OCI-M1 (cell line): ENCODE measurements at places on chromosomes 2 and 18.

DNA sequence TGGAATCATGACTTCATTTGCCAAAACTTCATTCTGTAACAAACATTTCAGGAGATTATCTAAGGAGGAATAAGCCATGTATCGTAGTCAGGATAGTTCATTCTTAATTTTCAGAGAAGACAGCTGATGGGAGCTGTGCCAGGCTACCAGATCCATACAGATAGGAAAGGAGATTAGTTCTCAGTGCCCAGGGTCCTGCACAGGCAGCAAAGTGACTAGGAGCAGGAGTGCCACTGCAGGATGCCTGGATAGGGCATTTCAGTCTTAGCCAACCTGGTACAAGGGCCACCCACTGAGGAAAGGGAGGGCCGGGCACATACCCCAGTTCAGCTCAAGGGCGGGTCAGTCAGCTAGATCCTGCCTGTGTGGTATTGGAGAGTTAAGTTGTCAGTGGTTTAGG, 6.7 kb upstream of the OSR1 start:
- DNase-seq: no peak

GRCh38 chr18:28466204-28466603, 289.3 kb upstream of the CDH2 start:
- no peak for DNase-seq

GRCh38 chr2:7083580-7084509, 166.6 kb downstream of the RNF144A start:
- peak; percentile 69 for DNase-seq

- no peak for DNase-seq
Measured at GRCh38 chr18:25251068-25251467, 100.9 kb downstream of the ZNF521 start.

- no peak for DNase-seq
Measured at GRCh38 chr2:165876712-165877111, 76.9 kb downstream of the TTC21B start.

GRCh38 chr2:120738786-120739437, 3.2 kb downstream of the GLI2 start:
- no peak for DNase-seq

DNA sequence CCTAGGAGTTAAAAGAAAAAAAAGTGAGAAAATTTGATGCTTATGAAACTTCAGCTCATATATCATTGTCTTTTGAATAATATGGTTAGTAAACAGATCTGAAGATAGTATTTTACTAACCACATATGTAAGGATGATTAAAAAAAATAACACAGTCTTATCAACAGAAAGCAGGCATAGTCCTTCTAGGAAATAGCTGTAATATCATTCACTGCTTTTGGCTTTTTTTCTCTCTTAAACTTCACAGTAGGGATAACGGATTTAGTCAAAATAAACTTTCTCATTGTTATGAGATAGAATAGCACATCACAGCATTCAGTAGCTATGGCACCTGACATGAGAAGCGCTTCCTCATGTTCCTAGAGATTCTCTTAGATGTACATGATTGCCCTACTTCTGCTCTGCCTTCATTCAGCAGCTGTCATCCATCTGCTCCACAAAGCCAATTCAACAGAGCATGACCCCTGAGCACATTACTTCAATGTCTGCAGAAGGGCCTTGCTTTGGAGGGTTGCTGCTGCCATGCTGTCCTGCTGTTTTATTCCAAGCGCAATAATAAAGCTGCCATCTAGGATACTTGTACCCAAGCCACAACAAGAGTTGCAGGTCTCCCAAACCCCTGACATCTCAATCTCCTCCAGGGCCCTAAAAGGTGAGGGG, 67.0 kb downstream of the TTC21B start:
- peak; percentile 79 for DNase-seq

DNA sequence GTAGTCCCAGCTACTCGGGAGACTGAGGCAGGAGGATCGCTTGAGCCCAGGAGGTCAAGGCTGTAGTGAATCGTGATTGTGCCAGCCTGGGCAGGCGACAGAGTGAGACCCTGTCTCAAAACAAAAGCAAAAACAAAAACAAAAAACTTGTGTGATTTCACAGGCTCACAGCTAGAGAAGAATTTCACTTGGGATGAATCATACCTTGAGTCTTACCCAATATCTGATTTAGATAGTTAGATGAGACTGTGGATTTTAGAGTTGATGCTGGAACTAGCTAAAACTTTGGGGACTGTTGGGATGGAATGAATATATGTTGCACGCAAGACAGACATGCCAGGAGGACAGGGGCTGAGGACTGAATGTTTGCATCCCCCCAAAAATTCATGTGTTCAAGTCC, 4.4 kb downstream of the ANKRD29 start:
- DNase-seq: no peak

DNA sequence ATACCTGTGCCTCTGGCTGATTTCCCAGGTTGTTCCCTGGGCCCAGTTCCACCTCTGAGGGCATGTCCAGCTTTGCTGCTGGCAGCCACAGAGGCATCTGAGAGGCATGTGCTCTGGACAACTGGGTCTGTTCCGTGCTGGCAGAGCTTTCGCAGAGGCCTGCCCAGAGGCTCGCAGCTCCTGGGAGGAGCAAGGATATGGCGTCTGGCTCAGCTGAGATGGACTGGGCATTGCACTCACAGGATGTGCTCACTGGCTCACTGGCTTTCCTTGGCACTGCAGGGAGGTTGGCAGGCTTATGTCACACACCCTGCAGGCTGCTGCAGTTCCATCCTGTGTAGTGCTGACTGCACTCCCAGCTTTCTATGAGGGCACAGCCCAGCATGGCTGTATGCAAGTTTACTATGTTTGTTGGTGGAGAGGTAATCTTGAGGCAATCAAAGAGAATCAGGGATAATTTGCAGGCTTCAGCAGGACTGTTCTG, 172.3 kb downstream of the PRKCE start:
- no peak for DNase-seq

DNA sequence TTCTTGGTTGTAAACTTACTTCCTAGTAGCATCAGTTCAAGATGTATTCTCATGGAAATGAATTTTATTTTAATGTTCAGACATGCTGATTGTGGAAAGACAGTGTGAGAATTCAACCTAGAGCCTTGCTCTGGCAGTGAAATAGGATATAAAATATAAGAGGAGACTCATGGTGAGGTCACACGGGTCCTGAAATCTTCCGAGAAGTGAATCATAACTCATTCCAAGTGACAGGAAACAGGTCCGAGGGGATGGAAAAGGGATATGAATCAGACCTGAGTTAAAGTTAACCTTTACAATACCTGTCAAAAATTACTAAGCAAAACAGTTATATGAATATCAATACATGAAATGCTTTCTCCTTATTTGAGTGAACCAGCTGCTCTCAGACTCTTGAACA, 185.2 kb upstream of the LRRTM1 start:
- no peak for DNase-seq

- peak; percentile 88 for DNase-seq
Measured at GRCh38 chr2:171878481-171878993, 15.5 kb downstream of the SLC25A12 start.

DNA sequence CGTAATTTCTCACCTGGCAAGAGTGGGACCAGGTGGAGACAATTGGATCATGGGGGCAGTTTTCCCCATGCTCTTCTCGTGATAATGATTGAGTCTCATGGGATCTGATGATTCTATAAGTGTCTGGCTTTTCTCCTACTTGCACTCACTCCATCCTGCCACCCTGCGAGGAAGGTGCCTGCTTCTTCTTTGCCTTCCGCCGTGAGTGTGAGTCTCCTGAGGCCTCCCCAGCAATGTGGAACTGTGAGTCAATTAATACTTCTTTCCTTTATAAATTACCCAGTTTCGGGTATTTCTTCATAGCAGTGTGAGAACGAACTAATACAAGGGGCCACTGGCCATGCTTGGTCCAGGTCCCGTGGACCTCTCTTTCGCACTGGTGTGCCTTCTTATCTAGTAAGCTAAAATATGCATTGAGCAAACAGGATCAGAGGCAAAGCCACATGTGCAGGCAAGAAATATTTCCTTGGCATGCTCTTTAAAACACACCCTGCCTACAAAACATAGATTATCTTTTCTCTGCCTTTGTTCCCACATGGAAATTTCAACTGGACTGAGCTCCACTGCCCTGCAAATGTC, 821.1 kb downstream of the TRIB2 start:
- DNase-seq: no peak

- no peak for DNase-seq
Measured at GRCh38 chr18:50399582-50399981, 24.7 kb downstream of the SKA1 start.

DNA sequence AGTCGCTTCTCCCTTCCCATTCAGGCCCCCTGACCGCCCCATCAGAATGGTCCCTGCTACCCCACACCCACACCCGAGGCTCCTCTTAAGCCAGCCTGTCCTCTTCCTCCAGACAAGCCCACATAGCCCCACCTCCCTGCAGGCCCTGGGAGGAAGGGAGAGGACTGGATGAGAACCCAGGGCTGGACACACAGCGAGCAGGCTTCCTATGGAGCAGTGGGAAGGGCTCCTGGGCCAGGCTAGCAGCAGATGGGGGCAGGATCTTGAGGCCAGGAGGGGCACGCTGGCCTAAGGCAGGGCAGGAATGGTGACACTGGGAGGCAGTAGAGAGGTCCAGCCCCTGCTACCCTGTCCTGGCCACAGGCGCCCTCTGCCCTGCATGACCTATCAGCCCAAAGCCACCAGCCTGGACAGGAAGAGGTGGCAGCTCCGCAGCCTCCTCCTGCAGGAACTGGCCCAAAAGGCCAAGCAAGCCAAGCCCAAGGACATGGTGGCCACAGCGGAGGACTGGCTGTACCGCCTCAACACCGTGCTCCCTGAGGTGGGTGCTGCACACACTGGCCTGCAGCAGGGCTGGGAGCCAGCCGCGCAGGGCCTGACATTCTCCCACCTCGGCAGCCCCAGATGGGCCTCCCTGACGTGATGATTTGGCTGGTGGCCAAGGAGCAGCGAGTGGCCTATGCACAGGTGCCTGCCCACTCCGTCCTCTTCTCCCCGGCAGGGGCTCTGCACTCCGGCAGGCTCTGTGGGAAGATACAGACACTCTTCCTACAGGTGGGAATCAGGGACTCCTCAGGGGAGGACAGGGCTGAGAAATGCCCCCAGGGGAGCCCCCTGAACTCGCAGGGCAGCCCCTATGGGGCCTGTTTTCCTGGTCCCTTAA, 43.3 kb downstream of the FER1L5 start:
- DNase-seq: no peak

GRCh38 chr18:62950246-62950645, 234.9 kb downstream of the PHLPP1 start:
- DNase-seq: peak; percentile 46

DNA sequence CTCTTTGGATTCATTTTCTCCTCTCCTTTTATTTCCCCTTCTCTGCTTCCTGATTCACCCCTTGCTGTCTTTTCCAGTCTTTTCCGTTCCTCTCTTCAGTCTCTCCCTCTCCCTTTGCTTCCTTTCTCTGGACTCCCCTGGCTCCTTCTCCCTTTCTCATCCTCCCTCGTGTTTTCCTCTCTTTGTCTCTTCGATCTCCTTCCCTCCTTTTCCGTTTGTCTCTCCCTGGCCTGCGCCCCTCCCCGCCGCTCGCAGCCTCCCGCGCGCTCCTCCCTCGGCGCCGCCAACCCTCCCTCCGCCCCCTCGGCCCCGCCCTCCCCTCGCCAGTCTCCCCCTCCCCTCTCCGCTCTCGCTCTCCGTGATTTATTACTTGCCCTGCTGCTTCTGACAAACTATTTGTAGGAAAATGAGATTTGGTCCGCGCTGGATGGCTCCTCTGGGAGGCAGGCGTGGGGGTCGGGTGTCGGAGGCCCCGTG, 46.0 kb upstream of the PAX8 start:
- peak; percentile 43 for DNase-seq
